Activated B cell treated with CpG ODN at 0.5 μM for 24 hours (primary cell): ENCODE measurements at places on chromosomes 7 and 10. TPM values are rescaled to one million over a fixed set of nuclear protein-coding genes. Genes with fewer than 3 reads are reported as not detected.

The C7orf33 gene
- not detected in 2 replicates for total RNA-seq

The GRM3 gene
- total RNA-seq, result not detected in 2 replicates

The PTPN20 gene
- 2.1 and 2.3 TPM in 2 replicates for total RNA-seq

The TSPAN12 gene
- not detected in 2 replicates for total RNA-seq

DNA sequence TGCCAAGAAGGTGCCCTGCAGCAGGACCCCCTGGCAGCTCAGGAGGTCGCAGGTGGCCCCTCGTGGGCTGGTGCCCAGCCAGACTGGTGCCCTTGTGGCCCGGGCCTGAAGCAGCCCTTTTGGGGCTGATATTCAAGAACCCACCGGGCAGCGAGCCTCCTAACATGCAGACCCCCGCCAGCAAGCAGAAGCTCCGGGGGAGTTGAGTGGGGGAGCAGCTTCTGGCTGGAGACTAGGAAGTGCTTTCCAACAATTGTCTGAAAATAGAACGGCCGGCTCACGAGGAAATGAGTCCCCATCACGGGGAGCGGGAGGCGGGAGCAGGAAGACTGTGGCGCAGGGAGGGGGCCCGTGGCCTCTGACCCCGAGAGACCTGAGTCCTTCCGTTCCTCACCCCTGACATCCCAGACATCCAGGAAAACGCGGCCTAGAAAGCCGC, 9.5 kb upstream of the INTS1 start:
- no peak for DNase-seq

DNA sequence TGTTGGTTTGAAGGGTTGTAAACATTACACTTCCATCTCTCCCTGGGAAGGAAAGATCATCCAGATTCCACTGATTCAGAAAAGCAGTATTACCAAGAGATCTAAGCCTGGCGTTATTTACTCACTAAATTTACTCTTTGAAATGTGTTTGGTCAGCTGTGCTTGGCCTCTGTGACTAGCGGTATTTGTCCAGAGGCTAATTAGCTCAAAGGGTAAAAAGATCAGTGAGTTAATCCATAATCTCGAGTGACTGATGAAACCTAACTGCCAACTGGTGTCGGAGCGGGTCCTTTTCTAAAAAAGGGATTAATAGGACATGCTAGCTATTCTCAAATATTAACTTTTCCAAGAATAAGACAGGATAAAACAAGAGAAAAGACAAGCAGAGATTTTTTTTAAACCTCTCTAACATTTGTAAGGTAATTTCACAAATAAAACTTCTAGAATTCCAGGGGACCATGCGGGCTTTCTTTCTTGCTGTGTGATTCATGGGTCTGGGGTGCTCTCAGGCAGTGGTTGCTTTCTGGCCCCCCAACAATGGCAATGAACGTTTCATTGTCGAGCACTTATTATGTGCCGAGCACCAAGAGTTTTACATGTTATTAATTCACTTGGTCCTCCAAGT, 247.3 kb upstream of the AOAH start:
- no peak for DNase-seq

DNA sequence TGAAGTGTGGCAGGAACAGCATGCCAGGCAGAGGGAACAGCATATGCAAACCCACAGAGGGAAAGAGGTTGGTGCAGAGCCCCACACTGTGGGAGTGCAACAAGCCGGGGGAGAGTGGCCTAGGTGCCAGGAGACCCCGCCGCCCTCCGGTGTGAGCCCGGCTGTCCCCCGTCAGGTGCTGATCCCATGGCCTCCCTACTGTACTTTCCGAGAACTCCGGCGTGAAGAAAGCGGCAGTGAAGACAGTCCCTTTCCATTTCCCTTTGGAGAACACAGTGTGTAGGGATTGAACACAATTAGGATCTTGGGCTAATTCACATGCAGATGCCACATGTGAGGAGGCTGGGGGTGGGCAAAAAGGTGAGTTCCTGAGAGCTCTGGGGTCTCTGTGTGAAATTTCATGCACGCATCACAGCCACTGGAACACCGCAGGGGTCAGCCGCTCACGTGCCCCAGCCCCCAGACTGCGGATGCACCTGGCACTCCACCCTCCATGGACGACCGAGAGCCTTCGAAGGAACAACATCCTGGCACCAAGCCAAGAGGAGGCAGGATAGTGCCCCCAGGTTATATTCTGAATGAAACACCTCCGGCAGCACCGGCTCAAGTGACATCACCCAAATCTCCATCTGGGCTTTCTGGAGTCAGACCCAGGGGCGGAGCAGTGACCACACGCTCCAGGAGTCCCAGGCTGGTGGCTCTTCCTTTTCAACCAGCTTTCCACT, 82.1 kb upstream of the PPP2R2D start:
- no peak for DNase-seq
